ENCODE measurements at places on chromosomes 13 and 19. TPM values are rescaled to one million over a fixed set of nuclear protein-coding genes. Genes with fewer than 3 reads are reported as not detected.

- DNase-seq = no peak
These were observed 50.2 kb downstream of the FLT3 start for GRCh38 chr13:28049880-28050875.

GRCh38 chr13:29439601-29440388, 155.7 kb downstream of the SLC7A1 start:
- DNase-seq = no peak

DNA sequence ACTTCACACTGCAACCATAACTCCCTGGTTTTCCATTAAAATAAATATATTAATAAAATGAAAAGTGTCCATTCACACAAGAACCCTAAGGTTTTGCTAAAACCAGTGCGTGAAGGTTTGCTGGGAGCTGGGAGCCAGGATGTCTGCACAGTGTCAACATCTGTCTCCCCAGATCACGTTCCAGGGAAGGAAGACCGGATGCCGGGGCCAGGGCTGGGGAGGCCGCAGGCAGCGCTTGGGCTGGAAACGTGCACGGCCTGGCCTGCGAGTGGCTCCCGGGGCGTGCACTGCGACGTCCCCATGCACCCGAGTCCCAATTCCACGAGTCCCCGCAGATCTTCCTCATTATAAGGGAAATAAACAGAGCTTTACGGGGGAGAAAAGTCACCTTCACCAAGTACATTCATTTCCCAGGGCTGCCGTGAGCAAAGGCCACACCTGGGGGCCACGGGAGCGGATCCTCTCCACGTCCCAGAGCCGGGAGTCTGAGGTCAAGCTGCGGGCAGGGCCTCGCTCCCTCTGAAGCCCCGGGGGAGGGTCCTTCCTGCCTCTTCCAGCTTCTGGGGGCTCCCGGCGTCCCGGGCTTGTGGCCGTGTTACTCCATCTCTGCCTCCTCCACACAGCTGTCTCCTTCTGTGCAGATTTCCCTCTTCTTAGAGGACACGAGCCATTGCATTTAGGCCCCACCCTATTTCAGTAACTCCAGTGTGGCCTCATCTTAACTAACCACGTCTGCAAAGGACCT, 12.8 kb downstream of the SHC2 start:
- DNase-seq = no peak

- no peak for DNase-seq
These were observed 624.0 kb upstream of the GPC6 start for GRCh38 chr13:92602560-92602959.

- no peak for DNase-seq
These were observed 23.8 kb downstream of the VAV1 start for GRCh38 chr19:6796278-6796677.

GRCh38 chr19:4633140-4633967, 6.0 kb upstream of the TNFAIP8L1 start:
- DNase-seq = no peak

DNA sequence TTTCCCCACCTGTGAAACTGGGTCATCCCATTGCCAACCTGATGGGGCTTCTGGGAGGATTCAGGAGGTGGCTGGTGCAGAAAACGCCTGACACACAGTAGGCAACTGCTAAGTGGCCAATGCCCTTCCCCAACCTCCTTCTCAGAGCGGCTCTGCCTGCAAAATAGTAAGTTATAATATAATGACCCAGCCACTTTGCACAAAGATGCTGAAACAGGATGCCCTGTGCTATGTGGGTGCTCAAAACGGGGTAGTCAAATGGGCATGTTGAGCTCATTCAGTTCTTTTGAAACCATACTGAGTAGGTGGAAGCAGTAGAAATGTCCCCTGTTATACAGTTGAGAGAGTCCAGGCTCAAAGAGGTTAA, 507 bp downstream of the MARCHF2 start:
- DNase-seq = no peak

DNA sequence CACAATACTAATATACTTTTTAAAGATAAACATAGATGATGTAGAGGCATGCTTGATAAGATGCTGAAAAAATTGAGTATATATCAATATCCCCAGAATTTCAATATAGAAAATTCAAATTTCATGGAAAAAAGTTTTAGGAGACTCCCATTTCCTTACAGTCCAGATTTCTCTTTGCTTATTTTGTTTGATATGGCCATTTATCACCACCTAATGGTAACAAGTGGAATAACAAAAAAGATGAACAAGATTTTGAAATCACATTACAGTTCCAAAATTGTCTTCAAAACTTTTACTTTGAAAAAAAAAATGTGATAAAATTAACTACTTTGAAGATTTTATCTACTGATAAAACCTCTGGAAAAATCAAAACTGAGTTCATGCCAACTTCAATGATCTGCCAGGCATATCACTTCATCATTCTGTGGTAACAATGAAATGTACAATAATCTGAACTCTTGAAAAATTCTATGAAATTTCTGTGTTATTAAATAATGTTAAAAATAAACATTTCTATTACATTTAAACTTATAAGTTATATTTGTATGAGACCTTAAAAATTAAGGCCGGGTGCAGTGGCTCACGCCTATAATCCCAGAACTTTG, 17.5 kb downstream of the MIPEP start:
- no peak for DNase-seq

DNA sequence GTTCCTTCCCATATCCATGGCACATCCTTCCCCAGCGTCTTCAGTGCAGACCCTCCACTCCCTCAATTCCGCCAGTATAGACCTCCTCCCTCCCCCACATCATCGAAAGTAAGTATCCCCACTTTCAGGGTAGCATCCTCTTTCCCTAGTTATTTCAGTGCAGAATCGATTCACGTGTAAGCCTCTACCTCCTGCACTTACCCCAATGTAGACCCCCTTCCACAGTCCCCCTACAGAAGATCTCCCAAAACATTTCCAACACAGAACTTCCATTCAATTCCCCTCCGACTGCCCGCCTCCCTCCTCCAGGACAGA, 664 bp downstream of the IRF3 start:
- DNase-seq = no peak

- DNase-seq = no peak
These were observed 85.6 kb downstream of the RXFP2 start for GRCh38 chr13:31824705-31825517.

GRCh38 chr13:79451500-79451962, 29.4 kb upstream of the NDFIP2 start:
- no peak for DNase-seq

DNA sequence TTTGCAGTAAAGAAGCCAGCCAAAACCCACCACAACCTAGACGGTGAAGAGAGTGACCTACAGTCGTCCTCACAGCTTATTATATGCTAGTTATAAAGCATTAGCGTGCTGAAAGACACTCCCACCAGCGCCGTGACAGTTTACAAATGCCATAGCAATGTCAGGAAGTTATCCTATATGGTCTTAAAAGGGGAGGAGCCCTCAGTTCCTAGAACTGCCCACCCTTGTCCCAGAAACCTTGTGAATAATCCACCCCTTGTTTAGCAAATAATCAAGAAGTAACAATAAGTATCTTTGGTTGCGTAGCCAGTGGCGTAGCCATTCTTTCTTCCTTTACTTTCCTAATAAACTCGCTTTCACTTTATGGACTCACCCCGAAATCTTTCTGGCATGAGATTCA, 227.9 kb upstream of the ARGLU1 start:
- no peak for DNase-seq

- no peak for DNase-seq
These were observed 550 bp downstream of the ZNF383 start for GRCh38 chr19:37218592-37218935.

GRCh38 chr13:45162194-45162593, 38.7 kb downstream of the KCTD4 start:
- no peak for DNase-seq

DNA sequence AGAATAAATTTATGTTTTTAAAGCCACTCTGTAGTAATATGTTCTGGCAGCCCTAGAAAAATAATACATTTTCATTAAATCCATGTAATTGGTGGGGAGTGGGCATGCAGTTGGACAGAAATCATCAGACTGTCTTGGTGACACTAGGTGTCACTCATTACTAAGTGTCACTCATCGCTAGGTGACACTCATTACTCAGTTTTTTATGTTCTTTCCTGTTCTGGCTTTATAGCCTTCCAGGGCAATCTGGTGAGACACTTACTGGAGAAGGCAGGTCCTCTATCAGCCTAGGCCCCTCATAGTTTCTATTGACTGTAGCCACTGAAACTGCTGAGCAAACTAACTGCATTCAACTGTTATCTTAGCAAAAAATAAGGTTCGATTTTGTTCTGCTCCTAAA, 542.1 kb downstream of the SLITRK1 start:
- no peak for DNase-seq

GRCh38 chr19:39599116-39599515, 3.2 kb upstream of the LGALS13 start:
- DNase-seq = no peak

DNA sequence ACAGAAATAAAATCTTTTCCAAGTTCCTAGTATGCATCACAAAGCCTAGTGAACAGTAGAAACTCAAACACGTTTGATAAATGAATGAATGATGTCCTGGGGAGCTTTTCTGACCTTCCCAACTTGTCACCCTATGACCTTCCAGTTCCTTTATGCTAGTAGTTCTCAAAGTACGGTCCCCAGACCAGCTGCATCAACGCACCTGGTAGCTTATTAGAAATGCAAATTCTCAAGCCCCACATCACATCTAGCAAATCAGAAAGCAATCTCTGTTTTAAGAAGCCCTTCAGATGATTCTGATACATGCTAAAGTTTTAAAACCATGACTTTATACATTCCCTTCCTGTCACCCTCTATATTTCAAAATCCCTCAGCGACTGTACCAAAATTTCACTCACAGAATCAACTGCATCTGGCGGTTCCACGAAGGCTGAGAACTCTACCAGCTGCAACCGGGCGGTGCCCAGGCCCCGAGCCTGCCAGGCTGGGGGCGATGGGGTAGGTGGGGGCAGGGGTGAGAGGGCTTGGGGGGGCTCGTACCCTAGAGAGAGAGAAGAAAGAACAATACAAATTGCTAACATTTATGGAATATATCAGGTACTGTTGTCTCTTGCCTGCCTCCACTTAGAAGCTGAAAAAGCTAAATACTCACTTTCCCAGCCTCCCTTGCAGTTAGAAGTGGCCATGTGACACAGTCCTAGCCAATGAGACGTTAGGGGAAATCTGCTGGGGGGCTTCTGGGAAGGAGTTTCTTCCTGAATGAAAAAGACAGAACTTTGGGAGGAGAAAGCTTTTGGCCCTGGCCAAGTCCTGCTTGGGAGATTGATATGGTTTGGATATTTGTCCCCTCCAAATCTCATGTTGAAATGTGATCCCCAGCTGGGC, 13.3 kb downstream of the CD37 start:
- DNase-seq = no peak

DNA sequence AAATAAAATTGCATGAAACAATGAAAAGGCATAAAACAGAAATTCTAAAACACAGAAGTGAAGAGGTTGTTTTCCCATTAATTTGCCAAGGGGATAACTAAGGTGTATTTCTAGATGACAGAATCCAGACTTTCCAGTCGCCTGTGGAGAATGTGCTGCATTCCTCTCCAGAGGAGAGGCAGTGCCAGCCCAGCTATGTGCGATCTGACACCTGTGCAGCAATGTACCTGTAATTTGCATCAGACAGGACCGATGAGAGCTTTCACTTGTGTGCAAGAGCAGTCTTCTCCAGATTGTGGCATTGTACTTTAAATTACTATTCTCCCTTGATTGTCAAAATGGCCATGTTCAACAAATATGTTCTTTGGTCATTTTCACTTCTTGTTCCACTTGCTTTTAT, 1037.9 kb downstream of the EFNB2 start:
- DNase-seq = no peak

DNA sequence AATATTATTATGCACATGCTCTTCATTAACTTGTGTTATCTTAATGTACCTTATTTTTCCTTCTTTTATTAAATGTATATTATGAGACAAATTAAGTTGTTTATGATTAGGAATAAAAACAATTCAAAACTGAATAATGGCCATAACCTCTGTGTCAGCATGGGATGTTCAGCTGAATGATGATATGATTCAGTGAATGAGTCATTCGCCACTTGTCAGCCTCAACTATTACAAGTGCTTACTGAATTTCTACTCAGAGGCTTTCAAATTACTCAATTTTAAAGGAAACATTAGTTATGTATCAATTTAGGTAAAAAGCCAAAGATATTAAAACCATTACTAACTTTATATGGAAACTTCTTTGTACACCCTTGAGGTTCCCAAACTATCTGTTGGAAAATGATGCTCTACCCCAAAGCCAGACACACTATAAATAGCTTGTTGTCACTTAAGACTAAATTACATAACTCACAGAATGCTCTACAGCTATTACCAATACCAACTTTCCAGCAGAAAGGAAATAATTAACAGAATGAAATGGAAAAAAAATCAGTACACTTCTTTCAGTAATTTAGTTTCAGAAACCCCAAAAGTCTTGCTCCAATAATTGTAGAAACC, 14.4 kb downstream of the LIG4 start:
- DNase-seq = no peak

The ZNF540 gene
- total RNA-seq = 0.44 TPM

DNA sequence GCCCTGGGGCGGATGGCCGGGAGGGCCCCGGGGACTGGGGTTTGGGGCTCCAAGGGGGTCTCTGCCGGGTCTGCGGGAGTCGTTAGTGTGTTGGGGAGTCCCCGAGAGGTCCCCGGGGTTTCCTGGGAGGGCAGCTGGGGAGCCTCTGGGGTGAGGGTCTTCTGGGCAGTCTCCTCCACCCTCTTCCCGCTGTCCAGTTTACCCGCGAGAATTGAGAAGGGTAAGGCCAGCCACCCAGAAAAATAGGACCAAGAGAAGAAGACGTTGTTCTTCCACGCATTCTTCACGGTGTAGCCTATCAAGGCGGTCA, 1.0 kb upstream of the ETFB start:
- DNase-seq = no peak

- DNase-seq = no peak
These were observed 13.6 kb downstream of the LCP1 start for GRCh38 chr13:46168341-46168740.

DNA sequence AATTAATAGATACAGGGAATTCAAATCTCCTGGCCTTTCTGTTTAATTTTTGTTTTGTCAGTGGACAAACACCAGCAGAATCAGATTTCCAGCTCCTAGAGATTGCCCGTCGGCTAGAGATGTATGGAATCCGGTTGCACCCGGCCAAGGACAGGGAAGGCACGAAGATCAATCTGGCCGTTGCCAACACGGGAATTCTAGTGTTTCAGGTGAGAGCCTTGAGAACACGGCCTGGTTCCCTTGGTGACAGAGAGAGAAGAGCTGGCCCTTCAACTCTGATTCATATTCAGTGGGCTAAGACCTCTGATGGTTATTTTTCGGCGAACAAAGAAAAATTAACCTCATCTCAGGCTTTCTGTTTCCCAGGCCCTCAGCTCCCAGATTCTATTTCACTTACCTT, 191.3 kb downstream of the STK24 start:
- DNase-seq = no peak

DNA sequence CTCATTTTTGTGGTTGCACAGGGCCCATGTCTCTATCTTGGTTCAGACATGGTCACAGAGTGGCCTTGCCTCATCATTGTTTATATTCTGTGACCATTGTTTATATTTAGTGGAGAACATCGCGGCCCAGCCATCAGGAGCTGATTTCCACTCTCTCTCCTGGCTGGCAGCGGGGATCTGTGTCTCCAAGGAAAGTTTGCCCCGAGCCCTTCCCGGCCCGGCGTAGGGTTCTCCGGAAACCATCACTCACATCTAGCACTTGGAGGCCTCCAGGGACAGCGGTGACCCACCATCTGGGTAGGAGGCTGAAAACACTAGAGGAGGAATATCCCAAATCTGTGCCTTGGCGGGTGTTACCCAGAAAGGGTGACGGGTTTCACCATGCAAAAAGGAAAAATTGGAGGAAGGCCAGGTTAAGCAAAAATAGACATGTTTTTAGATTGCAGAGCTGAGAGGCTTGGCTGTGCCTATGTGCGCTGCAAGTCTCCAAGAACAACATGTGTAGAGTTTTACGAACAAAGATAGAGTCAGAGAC, 726 bp upstream of the ZNF358 start:
- no peak for DNase-seq
